ENCODE measurements at places on chromosomes 1 and 21. TPM values are rescaled to one million over a fixed set of nuclear protein-coding genes. Genes with fewer than 3 reads are reported as not detected.

- DNase-seq: no peak
- H3K4me3 ChIP-seq: no peak overlapping the region
- no peaks in the 10 kb centered on the region for H3K4me1 ChIP-seq
- H3K27me3 ChIP-seq: no peaks in the 10 kb centered on the region
Measured at GRCh38 chr21:32298148-32298559, 501 bp upstream of the MRAP start.

ATP1A4 gene
- not detected for total RNA-seq

GRCh38 chr1:179968994-179969919 lies 14.6 kb downstream of the CEP350 start:
- no peak overlapping the region for H3K27ac ChIP-seq
- no peak for DNase-seq
- H3K4me1 ChIP-seq: peaks cover 39% of the 10 kb centered on the region
- H3K27me3 ChIP-seq: no peaks in the 10 kb centered on the region
- H3K4me3 ChIP-seq: no peak overlapping the region

IFNLR1 gene
- 6.3 TPM for total RNA-seq

NR5A2 gene
- 0.08 TPM for total RNA-seq

DNA sequence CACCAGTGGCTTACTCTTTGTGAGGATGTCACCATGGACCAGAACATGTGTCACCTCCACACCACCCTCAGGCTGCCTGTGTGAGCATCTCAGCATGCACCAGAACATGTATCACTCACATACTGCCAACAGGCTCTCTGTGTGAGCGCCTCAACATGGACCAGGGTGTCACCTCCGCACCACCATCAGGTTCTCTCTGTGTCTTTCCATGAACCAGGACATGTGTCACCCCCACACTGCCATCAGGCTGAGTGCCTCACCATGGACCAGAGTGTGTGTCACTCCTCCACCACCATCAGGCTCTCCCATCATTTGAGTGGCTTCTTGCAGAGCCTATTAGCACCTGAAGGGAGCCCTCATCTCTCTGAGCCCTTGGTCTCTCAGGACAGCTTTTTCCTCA lies 125.2 kb downstream of the ZNF648 start:
- DNase-seq: peak; percentile 49
- no peak overlapping the region for H3K27ac ChIP-seq
- no peaks in the 10 kb centered on the region for H3K36me3 ChIP-seq
- H3K4me3 ChIP-seq: no peak overlapping the region
- H3K27me3 ChIP-seq: peaks cover 4% of the 10 kb centered on the region

GRCh38 chr1:77263708-77264107 lies 18.1 kb upstream of the AK5 start:
- no peaks in the 10 kb centered on the region for H3K36me3 ChIP-seq
- no peak overlapping the region for H3K4me3 ChIP-seq
- H3K4me1 ChIP-seq: no peaks in the 10 kb centered on the region
- H3K27ac ChIP-seq: no peak overlapping the region
- no peaks in the 10 kb centered on the region for H3K27me3 ChIP-seq
- no peak for DNase-seq

- no peaks in the 10 kb centered on the region for H3K36me3 ChIP-seq
Measured at GRCh38 chr1:210482491-210482890, 153.8 kb downstream of the HHAT start.

- H3K27me3 ChIP-seq: no peaks in the 10 kb centered on the region
- no peak for DNase-seq
- no peaks in the 10 kb centered on the region for H3K4me1 ChIP-seq
- H3K27ac ChIP-seq: no peak overlapping the region
Measured at GRCh38 chr1:97190326-97190725, 468.7 kb downstream of the PTBP2 start.

CD2 gene
- total RNA-seq: 291 TPM

DNA sequence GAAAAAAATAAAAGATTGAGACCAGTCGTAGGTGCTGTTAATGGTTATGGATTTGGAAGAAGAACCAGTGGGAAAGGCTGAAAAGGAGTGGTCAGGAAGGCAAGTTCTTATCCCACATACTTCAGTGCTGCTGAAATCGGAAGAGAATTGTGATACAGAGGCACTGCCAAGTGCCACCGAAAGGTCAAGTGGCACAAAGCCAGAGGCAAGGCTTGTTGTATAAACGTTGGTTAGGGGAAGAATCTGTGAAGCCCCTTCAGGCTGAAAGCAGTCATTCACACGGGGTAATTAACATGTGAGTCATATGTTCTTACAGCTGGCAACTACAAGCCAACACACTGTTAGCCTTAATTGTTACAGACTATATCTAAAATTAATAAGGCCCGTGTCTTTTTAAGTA lies 48.8 kb downstream of the ZBTB40 start:
- no peak for DNase-seq
- H3K4me3 ChIP-seq: no peak overlapping the region
- no peak overlapping the region for H3K27ac ChIP-seq
- H3K36me3 ChIP-seq: peaks cover 10% of the 10 kb centered on the region
- no peaks in the 10 kb centered on the region for H3K27me3 ChIP-seq

PLEKHA6 gene
- total RNA-seq: 0.74 TPM

DNA sequence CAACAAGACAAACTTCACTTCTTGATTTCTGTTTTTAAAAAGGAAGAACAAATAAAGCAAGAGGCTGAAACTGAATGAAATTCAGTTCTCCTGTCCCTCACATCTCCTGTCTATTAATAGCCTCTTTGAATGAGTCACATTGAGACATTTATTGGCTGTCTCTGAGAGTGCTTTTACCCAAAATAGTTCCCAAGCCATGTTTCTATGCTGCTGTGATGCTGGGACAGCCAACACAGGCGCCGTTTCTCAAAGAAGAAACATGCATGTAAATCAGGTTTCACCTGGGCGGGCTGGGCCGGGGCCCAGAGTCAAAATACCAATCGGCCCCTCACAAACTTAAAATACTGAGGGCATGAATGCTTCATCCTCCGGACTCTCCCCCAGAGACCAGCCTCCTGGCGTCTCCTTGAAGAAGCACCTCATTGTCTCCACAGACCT lies 105.2 kb downstream of the EDEM3 start:
- DNase-seq: no peak
- H3K4me3 ChIP-seq: no peak overlapping the region
- no peaks in the 10 kb centered on the region for H3K4me1 ChIP-seq
- peaks cover 8% of the 10 kb centered on the region for H3K27me3 ChIP-seq

DNA sequence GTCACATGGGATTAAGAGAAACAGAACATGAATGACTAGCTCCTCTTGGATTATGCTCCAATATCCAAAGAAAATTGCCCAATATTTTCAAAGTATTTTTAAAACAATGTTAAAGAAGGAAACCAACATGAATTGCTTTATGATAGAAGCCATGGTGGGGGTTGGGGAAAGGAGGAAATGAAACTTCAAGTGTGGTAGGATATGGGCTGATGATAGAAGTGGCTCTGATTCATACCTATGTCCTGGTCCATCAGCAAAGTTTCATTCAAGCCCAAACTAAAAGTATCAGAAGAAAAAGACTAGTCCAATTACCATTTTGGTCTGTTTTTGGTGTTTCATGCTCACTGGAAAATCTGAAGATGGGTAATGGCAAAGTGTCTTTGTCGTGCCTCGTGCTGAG lies 104.2 kb upstream of the PROX1 start:
- H3K4me3 ChIP-seq: no peak overlapping the region
- H3K4me1 ChIP-seq: peaks cover 5% of the 10 kb centered on the region
- no peak overlapping the region for H3K27ac ChIP-seq
- DNase-seq: no peak
- H3K36me3 ChIP-seq: no peaks in the 10 kb centered on the region
- H3K27me3 ChIP-seq: no peaks in the 10 kb centered on the region

TDRD5 gene
- not detected for total RNA-seq

DNA sequence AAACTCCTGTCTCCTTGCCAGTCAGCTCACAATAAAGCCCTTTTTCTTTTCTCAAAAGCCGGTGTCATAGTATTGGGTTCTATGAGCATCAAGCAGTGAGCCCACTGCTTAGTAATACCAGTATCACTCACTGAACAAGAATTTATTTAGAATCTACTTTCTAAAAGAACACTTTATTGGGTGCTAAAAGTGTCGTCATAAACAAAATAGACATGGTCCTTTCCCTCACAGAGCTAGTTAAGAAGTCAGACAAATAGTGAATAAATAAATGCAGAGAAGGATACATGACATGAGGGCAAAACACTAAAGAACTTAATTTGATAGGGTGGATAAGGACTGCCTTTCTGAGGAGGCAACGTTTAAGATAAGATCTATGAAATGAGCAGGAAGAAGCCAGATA lies 32.2 kb downstream of the EVI5 start:
- no peak overlapping the region for H3K4me3 ChIP-seq
- no peaks in the 10 kb centered on the region for H3K4me1 ChIP-seq
- peaks cover 3% of the 10 kb centered on the region for H3K27me3 ChIP-seq
- H3K36me3 ChIP-seq: no peaks in the 10 kb centered on the region
- no peak for DNase-seq
